Stimulated activated CD8-positive, alpha-beta memory T cell treated with anti-CD3 and anti-CD28 coated beads, Interleukin-15, amount 100 ng/mL, for 4 hours (primary cell): ENCODE measurements at places on chromosomes 6 and 20.

DNA sequence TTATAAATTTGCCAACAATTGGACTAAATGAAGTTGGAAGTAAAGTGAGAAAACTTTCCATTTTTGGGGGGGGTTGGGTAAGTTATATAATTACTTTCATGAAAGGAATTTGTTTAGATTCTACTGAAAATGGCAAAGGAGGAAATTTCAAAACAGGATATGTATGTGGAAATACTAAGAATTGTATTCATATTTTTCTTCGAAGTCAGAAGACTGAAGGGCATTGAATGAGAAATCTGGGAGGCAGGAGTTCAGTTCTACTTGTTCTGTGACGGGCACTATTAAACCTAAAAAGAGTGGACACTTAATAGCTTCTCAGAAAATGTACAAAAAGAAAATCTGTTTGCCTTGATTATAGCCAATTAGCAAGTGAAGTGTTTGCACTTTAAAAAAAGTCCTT, 114.7 kb downstream of the PRIM2 start:
- DNase-seq, result no peak

- DNase-seq, result no peak
Observed at GRCh38 chr6:37371154-37372083, 17.6 kb downstream of the RNF8 start.

- no peak for DNase-seq
Observed at GRCh38 chr6:15352845-15353244, 107.0 kb downstream of the JARID2 start.

DNA sequence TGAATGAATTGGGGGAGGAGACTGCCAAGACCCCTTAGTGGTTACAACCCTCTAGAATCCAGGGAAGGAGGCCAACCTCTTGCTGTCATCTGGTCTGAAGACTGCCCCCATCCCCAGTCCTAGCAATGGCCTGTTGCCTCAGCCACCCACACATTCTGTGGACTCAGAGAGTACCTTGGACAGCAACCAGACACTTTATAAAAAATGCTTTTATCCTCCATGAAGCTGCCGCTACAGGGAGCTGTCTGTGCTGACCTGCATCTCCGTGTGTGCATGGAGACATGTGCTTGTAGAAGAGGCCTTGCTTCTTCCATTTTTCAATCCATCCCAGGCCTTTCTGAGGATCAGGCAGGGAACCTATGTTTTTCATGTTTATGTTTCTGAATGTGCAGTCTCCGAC, 15.2 kb downstream of the CDH22 start:
- no peak for DNase-seq

DNA sequence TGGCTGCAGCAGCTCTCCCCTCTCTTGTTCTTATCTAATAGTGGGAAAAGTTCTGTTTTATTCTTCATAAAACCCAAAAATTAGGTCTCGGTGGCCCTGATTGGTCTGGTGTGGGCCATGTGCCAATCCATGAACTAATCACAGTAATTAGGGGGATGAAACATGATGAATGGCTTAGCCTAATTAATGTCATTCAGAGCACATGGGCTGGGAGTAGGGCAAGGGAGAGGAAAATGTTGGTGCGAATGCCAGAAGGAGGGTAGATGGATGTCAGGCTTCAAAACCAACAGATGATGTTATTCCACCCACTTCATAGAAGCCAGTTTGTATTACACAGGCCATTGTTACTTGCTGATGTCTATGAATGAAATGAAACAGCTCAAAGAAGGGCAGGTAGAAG, 46.5 kb downstream of the PLEKHG1 start:
- DNase-seq, result no peak

DNA sequence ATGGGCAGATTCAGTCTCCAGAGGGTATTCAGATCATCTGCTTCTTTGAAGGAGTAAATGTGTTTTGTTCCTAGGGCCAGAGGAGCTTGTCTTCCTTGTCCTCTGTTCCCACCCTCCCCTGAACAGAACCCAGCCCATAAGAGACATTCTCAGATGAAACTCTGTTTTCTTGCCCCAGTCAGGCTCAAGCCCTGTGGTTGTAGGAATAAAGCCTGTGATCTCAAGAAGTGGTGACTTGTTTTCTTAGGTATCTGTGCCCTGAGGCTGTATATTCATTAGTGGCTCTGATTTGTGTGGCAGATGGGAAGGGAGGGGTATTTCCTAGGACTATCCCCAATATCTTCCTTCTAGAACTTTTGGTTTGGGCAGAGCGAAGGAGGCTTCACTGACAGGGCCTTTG, 27.9 kb downstream of the GSS start:
- no peak for DNase-seq

GRCh38 chr6:130970839-130971410, 92.1 kb downstream of the EPB41L2 start:
- DNase-seq, result no peak

- DNase-seq, result no peak
Observed at GRCh38 chr6:101392586-101393230, 800 bp upstream of the GRIK2 start.

- peak; percentile 12 for DNase-seq
Observed at GRCh38 chr6:134379076-134379475, 61.2 kb upstream of the SGK1 start.

- DNase-seq, result no peak
Observed at GRCh38 chr6:129432738-129433137, 277.2 kb downstream of the ARHGAP18 start.

GRCh38 chr6:43009124-43009523, 4.6 kb downstream of the MEA1 start:
- DNase-seq, result no peak

GRCh38 chr6:157789861-157790260, 33.2 kb upstream of the SNX9 start:
- DNase-seq, result no peak

DNA sequence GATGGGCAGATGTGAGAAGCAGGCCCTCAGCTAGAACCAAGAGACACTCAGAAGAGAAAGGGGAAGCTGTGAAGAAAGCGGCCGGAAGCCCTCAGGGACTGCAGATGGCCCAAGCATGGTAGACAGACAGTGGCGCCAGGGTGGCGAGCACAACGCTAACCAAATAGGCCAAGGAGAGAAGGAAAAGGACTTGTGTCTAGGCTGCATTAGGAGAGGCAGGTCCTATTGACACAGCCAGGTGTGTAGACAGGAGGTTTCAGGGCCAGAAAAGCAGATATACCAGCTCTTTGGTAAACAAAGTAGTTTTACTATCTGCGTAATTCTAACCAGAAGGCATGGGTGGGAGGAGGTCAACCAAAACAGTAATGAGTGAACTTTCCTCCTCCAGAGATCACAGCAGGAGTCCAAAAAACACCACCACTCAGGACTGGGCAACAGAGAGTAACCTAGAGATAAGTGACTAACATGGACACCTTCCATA, 15.8 kb upstream of the MAP7 start:
- no peak for DNase-seq

DNA sequence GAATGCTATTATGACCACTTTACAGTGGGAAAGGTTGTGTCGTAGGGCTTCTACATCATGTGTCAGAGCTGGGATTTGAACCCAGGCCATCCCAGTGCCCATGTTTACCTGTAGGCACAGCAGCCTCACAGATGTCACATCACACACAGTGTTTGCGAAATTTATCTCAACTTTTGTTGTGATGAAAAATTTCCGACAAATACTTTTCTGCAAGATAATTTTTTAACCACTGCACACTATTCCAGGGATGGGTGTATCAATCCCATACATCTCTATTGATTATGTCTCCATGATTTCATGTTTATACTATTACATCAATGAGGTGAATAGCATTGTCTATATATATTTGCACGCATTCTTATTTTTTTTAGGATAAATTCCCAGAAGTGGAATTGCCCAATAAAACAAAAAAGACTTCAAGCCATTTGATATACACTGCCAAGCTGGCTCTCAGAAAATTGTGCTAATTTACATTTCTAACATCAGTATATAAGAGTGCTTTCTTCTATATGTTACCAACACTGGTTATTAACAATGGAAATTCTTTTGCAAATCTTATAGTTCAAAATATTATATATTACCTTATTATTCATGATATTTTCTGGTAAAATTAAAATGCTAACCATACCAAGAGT, 189.1 kb upstream of the ZNF217 start:
- DNase-seq, result no peak

DNA sequence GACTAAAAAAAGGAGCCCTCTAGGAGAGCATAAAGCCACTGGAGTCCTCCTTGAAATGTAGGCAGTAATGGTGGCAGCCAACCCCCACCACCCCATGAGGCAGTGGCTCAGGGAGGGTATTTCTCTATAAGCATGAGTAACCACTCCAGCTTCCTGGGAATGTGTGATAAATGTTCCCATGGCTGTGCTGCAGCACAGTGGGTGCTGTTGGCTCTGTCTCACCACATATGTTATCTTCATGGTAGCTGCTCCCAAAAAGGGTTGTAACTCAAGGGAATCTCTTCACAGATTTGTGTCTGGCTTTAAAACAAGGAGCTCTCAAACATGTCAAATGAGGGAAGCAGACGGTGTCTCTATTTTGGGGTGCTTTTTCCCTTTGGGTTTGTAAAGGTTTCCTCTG, 7.5 kb upstream of the PHACTR1 start:
- DNase-seq, result no peak

- no peak for DNase-seq
Observed at GRCh38 chr6:167543602-167544497, 219.0 kb downstream of the TTLL2 start.

- no peak for DNase-seq
Observed at GRCh38 chr6:63985223-63985622, 349.6 kb downstream of the PHF3 start.

DNA sequence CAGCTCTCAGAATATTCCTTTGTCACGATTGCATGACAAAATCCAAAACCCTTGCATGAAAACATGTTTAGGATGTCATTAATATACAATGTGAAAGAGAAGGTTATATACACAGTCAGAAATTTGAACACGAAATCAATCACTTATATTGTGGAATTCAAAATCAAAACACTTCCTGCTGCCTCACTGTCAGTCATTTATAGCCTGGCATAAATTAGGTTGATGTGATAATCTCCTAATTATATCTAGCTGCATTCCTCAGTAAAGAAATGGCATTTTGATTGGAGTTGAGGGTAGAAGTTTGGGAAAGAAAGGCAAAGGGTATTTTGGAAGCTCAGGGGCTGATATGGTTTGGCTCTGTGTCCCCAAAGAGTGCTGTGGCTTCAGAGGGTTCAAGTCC, 24.1 kb upstream of the BEND6 start:
- no peak for DNase-seq

- no peak for DNase-seq
Observed at GRCh38 chr6:170033666-170034065, 257.2 kb downstream of the DLL1 start.

GRCh38 chr20:54620611-54621010, 145.2 kb downstream of the DOK5 start:
- DNase-seq, result no peak

- no peak for DNase-seq
Observed at GRCh38 chr6:136985502-136985901, 59.3 kb downstream of the IL20RA start.

- DNase-seq, result no peak
Observed at GRCh38 chr20:63701329-63702035, 5.0 kb downstream of the TNFRSF6B start.

- no peak for DNase-seq
Observed at GRCh38 chr20:58875541-58876134, 23.1 kb downstream of the GNAS start.

DNA sequence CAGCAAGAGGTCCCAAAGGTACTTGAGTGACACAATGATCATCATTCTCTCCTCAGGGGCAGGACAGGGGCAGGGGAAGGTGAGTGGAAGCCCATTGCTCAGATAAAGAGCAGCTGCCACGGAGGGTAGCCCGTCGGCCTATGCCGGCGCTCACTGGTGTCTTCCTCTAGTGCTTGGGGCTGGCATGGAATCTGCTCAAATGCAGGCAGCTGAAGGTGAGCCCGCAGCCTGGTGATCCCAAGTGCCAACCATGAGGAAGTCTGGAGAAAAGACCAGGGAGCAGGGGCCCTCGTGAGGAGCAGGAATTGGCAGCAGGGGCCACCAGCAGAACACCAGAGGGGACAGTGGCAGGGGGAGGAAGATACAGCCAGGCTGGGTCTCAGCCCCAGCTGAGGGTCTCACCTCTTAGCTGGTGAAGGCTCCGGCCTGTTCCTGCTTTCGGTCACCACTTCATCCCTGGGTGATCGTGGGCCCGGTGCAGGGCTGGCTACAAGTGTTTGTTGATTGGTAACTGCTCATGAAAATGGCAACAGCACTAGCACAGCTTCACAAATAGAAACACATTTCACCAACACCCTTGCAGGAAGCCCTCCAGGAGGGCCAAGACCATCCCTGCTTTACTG, 24.7 kb downstream of the RBCK1 start:
- no peak for DNase-seq

- DNase-seq, result no peak
Observed at GRCh38 chr6:96942676-96943075, 18.1 kb downstream of the KLHL32 start.

GRCh38 chr6:1390133-1390945, 963 bp downstream of the FOXF2 start:
- DNase-seq, result no peak

GRCh38 chr6:158068156-158068892, 86.7 kb downstream of the SYNJ2 start:
- DNase-seq, result no peak

GRCh38 chr6:111791415-111791814, 81.8 kb downstream of the FYN start:
- no peak for DNase-seq

DNA sequence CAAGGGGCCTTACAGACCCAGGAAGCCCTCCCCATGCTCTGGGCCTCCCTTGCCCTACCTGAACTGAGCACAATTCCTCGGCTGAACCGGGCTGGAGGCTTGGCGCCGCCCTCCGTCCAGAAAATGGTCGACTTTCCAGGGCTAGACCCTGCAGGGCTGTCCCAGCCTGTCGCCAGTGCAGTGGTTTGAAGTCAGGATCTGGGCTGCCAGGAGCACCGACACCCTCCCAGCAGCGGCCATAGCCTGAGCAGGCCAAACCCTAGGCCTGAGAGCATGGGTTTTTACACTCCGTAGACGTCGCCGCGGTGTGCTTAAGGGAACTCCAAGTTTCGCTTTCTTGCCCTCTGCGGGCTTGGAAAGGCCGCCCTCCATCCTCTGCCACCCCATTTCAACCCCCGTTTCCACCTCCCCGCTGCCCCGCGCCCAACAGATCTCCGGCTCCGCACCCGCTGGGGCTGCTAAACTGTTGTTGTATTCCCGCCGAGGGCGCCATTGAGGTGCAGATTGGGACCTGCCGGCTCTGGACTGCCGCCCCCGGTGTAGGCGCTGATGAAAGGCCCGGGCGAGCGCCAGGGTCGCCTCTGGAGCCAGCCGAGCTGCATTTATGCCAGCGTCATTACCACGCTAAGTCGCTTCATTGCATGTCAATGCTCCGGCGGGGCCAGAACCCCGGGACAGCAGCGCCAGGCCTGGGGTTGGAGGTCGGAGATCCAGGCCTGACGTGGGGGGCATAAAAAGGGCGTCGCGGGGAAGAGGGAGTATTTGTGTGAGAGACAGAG, 2.2 kb upstream of the TFAP2A start:
- DNase-seq, result no peak
